WTC11 (cell line): ENCODE measurements at places on chromosomes 16 and 17. TPM values are rescaled to one million over a fixed set of nuclear protein-coding genes. Genes with fewer than 3 reads are reported as not detected.

- H3K4me1 ChIP-seq, result peaks cover 32% of the 10 kb centered on the region
- H3K27me3 ChIP-seq, result no peaks in the 10 kb centered on the region
- no peak overlapping the region for H3K27ac ChIP-seq
- no peak overlapping the region for H3K4me3 ChIP-seq
These were observed 7.2 kb downstream of the SLC16A5 start for GRCh38 chr17:75094871-75095399.

DNA sequence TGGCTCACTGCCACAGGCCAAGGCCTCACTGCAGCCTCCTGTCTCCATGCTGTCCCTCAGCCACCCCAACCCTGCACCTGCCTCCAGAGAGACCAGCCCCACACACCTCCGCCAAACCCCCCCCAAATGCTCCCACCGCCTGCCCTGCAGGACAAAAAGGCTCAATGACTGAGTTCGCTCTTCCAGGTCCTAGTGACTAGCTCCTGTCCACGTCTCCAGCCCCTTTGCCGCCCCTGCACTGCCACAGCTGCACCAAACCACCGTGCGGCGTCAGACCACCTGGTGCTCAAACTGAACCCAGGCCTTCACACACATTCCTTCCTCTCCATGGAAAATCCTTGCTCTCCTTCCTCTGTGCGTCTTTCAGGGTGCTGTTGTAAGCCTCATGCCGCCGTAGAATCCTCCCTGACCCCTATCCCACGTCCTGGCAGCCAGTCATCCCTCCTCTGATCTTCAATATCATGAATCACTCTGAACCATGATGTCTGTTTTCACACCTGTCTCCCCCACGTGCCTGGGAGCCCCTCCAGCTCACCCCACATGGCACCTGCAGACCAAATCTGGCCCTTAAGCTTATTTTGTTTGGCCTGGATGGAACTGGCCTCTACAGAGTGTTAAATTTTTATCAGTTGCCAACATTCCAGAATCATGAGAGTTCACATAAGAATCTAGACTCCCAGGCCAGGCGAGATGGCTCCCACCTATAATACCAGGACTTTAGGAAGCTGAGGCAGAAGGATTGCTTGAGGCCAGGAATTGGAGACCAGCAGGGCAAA lies 4.3 kb upstream of the GSG1L start:
- DNase-seq, result no peak
- H3K27me3 ChIP-seq, result peaks cover 29% of the 10 kb centered on the region
- H3K27ac ChIP-seq, result no peak overlapping the region
- peaks cover 11% of the 10 kb centered on the region; the same call in 1 of the 2 replicates for H3K4me1 ChIP-seq
- H3K36me3 ChIP-seq, result no peaks in the 10 kb centered on the region

GRCh38 chr16:26911436-26911835 lies 155.3 kb upstream of the C16orf82 start:
- no peaks in the 10 kb centered on the region for H3K36me3 ChIP-seq
- DNase-seq, result no peak
- no peak overlapping the region for H3K27ac ChIP-seq

DNA sequence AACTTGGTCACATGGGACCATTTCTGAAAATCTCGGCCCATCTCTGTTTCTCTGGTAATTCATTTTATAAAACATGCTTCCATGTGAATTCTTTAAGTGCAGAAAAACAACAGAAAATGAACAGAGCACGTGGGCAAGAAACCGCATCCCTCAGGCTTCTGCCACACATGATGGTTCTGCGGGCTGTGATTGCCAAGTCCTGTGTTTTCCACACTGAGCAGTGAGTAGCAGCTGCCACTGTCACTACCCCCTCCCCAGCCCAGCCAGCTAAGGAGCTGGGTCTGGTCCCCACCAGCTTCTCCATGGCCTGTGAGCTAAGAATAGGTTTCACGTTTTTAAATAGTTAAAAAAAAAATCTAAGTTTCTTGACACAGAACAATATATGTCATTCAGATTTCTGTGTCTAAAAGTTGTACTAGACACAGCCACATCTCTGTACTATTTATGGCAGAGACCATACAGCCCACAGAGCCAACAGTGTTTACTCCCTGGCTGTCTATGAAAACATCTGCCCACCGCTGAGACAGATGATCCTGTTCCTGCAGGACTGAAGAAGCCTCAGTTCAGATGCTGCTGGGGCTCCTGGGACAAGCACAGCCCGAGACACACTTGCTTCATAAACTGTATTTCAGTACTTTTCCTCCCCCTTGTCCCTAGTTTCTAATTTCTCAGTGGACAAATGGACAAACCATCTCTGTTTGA lies 41.5 kb downstream of the USP22 start:
- DNase-seq, result no peak
- peaks cover 54% of the 10 kb centered on the region for H3K36me3 ChIP-seq
- no peak overlapping the region for H3K4me3 ChIP-seq

DNA sequence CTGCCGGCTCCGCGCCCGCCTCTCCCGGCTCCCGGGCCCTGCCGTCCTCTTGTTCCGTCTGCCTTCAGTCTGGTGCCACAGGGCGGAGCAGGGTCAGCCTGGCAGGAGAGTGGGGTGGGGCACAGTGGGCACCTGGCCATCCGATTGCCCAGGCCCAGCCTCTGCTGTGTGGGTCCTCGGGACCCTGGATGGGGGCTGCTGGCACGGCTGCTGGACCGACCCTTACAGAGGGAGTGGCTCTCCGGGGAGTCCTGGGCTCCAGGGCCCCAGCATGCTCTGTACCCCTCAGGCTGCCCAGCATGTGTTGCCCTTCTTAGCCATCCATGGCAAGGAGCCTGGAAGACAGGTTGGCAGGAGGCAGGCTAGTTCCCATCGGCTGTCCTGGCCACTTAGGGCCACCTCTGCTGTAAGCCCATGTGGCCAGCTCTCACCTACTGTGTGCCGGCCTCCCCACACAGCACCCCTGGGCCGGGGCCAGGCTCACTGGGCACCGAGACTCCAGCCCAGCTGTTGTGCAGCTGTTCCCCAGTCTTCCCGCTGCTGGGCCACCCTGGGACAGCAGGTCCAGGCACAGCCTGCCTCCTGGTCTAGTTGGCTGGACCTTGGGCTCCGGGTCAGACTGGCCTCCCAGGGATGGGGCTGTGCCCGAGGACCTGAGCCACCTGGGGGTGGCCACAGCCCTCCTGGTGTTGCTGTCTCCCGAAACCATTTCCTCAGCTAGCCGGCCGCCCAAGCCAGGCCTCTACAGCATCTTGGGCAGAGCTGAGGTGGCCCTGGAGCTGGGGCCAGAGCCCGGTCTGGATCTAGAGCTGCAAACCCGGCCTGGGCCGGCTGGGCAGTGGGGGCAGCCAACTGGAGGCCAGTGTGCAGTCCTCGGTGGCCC lies 24.9 kb downstream of the BAHCC1 start:
- H3K36me3 ChIP-seq, result no peaks in the 10 kb centered on the region
- no peak overlapping the region for H3K4me3 ChIP-seq
- no peaks in the 10 kb centered on the region for H3K4me1 ChIP-seq
- H3K27ac ChIP-seq, result no peak overlapping the region

DNA sequence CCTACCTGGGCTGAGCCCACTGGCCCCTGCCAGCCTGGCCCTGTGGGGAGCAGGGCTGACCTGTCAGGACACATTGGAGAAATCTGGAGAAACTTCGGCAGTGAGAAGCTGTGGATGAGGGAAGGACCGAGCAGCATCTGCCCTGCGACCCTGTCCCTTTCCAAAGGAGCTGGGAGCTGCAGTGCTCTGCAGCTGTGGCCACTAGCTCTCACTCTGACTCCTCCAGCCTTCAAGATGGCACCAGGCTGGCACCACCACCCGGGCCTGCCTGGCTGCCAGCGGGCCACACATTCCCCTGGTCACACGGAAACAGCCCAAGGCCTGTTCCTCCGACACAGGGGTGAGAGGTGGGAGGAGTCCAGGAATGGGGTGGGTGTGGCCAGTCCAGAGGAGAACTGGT lies 30.1 kb downstream of the CD300LG start:
- peaks cover 22% of the 10 kb centered on the region for H3K4me1 ChIP-seq
- no peak overlapping the region for H3K27ac ChIP-seq
- H3K36me3 ChIP-seq, result no peaks in the 10 kb centered on the region
- no peak overlapping the region for H3K4me3 ChIP-seq
- H3K27me3 ChIP-seq, result no peaks in the 10 kb centered on the region; the same call in 1 of the 2 replicates

DNA sequence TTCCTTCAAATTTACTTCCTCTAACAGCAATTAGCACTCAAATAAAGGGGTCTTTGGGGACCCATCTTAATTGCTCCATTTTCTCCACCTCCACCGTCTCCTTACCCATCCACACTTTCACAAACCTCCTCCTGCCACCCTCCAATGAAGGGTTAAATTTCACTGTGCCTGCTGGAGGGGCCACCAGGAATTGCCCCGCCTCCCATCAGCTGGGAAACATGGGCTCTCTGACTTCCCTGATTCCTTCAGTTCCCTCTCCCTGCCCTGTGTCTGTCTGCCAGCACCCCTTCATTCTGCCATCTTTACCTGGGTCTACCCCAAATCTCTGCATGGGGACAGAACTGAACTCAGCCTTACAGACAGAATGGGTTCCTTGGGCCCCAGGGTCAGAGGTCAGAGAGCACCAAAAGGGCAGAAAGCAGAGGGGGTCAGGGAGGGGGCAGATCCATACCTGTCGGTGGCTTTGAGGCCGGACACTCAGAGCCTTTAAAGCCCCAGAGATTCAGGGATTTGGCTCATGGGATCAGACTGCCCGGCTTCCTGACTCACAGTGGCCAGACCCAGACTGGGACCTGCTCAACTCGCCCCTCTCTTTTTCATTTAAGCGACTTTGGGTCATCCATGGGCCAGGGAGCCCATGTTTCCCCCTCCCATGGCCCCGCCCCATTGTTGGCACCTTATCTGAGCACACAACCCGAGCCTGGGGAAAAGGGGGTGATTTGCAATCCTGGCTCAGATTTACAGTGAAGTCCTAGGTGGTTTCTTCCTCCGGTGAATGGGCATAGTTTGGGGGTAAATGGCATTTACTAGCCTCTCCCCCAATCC lies 17.6 kb upstream of the SP2 start:
- no peak for DNase-seq
- no peak overlapping the region for H3K27ac ChIP-seq
- H3K36me3 ChIP-seq, result no peaks in the 10 kb centered on the region
- H3K27me3 ChIP-seq, result peaks cover 33% of the 10 kb centered on the region
- H3K4me3 ChIP-seq, result no peak overlapping the region

Gene TLCD3A
- 21.6 to 24.9 TPM (median 23.4 TPM) in 3 replicates for total RNA-seq

Gene USP36
- 62.0 to 74.0 TPM (median 65.8 TPM) in 3 replicates for total RNA-seq
